ENCODE measurements at places on chromosomes 16 and 17.

DNA sequence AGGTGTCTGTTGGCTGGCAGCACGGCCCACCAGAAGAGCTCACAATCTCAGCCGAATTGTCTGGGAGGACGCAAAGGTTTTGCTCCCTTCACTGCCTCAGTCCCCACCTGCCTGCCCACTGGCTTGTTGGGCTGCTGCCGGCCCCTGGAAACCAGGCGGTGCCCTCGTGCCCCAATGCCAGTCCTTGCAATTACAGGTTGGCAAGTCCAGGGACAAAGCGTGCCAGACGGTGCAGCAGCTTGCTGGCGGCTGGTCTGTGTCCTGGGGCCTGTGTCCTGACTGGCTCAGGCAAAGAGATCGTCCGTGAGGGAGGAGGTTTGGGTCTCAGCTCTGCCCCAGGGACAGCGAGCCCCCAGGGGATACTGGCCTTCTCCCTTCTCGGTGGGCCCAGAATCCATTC lies 24.6 kb upstream of the SPNS2 start:
- no peak for DNase-seq

GRCh38 chr17:75008373-75008772 lies 4.1 kb upstream of the MRPL58 start:
- no peak for DNase-seq

DNA sequence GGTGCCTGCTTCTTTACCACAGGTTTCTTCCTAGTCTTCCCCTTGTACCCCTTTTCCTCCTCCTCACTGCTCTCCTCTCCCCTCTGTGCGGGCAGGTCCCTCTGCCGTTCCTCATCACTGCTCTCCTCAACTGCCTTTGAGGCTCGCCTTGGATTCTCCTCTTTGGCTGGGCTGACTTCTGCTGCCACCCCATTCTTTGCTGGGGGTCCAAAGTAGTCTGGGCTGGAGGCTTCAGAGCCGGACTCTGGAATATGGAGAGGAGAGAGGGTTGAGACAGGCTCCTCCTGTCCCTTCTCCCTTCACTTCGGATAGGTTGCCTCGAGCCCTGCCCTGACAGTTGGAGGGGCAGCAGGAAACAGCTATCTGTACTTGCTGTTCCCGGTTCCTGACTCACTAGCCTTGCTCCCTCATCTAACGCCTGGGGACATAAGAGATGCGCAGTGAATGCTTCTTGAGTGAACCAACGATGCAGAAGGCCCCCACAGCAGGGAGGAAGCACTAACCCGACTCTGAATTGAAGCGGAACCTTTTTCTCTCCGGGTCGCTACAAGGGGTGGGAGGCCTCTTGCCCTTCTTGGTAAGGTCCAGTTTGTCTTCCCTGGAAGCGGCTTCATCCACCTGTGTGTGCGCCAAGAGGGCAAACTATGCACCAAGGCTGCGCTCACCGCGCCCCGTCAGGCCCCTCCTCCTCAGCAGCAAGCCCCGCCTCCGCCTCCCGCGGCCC lies 655 bp downstream of the HIRIP3 start:
- no peak for DNase-seq

- DNase-seq = no peak
Measured at GRCh38 chr16:50567651-50568050, 19.5 kb downstream of the NKD1 start.

DNA sequence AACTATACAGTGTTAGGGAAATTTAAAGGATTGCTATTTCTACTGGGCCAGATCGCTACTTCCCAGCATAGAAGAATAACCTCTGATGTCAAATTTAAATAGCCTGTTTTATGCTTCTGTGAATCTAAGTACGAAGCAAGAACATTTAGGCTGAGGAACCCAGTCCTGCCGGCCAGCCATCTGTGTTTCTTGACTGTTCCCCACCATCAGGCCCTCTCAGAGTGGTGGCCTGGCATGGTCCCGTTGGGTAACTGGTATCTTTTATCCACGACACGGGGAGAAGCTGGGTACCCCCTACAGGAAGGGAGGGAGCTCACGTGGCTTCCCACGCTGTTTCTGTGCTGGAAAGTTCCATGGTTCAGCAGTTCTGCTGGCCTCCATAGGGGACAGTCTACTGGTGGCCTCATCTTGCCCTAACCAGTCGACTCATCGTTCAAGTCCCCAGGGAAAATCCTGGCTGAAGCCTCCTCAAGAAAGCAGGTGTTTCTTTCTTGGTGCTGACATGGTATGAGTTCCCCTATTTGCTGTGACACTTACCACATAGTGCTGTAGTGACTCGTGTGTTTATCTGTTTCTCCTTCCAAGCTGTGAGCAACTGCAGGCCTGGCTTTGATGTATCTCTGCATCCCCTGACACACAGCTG lies 201.7 kb upstream of the NLRP1 start:
- DNase-seq = no peak

DNA sequence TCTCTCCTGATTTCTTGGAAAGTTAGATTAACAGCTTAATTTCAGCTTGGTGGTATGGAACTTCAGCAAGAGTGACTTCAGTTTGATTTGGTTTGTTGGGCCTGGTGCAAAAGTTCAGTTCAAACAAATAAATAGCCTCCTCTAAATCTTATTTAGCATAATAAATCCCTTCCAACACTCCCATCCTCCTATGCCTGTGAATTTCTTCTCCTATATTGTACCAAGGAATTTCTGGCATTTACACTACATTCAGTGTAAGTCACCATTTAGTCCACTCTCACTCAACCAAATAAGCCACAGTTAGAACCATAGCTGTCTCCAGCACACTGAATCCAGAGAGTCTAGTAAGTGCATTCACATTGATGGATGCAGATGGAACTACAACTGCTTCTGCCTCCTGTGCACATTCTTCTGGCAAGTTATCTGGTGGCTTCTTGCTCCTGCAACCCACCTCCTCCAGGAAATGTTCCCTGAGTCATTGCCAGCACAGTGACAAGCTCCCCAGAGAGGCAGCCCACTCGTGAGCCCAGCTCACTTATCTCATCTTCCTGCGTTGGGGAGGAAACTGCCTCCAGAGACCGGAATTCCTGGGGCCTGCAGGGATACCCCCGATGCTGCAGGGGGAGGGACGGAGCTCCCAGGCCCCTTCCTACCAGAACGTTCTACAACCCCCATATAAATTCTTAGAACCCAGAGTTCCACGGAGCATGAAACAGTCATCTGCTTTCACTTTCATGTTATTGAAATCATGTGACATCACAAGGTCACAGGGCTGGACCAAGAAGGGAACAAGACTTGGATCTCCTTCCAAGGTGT lies 318.3 kb downstream of the PHKB start:
- no peak for DNase-seq

- no peak for DNase-seq
Measured at GRCh38 chr16:2028620-2029220, 2.0 kb downstream of the NHERF2 start.

DNA sequence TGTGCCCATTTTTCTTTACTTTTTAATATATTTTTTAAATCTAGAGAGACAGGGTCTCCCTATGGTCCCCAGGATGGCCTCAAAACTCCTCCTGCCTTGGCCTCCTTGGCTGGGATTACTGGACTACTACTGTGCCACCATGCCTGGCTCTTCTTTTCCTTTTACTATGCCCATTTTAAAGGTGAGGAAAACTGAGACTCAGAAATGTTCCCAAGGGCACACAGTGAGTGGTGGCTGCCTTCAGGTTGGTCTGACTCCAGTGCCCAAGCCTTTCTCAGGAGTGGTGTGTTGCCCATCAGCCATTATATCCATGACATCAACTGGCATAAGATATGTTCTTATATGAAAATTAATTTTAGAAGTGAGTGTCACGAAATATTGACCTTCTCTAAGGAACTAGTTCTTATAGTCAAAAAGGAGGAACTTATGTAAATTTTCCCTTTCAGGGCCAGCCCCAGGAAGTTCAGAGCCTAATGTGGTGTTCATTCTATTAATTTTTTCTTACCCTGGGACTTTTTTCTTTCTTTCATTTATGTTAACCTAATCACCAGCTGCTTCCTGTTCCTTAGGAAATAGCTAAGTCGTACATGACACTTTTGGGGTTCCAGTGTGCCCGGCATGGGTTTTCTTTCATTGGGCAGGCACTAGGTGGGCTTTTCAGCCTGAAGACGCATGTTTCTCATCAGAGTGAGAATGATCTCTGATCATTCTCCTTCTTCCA lies 17.9 kb upstream of the SPN start:
- no peak for DNase-seq

GRCh38 chr17:34275881-34276280 lies 5.9 kb downstream of the CCL7 start:
- DNase-seq = no peak

DNA sequence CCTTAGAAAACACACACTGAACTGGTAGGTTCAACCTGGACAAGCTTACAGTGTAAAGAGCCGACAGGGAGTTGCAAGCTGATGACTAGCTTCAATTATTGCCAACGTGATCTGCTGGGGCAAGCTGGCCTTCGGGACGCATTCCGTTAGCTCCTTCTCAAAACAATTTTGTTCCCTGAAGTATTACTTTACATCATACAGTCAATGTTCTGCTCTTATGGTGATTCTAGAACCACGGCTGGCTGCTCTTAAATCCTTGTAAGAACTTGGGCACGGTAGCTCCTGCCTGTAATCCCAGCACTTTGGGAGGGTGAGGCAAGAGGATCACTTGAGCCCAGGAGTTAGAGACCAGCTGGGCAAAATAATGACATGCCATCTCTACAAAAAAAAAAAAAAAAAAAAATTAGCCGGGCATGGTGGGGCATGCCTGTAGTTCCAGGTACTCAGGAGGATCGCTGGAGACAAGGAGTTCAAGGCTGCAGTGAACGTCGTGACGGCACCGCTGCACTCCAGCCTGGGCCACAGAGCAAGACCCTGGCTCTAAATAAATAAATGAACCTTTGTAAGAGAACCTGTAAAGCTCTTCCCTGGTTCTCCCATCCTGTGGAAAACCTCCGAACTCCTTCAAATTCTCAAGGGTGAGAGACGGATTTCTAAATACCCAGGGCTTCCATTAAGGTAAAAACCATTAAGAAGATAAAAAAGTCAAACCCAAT lies 2.0 kb downstream of the CDIP1 start:
- DNase-seq = no peak

DNA sequence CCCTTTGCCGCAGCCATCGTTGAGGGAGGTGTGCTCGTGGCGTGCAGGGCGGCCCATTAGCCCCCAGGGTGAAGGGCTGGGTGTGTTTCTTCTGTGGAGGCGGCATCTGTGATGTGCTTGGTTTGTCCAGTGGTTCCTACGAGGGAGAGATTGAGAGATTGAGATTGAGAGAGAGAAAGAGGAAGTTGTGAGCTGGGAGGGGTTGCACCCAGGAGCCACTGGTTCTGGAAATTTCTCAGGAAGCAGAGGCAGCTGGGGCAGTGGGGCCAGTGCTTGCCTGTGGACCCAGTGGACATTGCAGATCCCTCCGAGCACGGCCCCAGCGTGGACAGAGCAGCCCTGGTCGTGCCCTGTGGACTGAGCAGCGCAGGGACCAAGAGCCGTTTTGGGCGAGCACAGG lies 72.0 kb upstream of the ZNF750 start:
- DNase-seq = no peak

Data from NCI-H1048 (cell line).